Stimulated activated CD8-positive, alpha-beta memory T cell treated with anti-CD3 and anti-CD28 coated beads, Interleukin-2, amount 100 ng/mL, for 48 hours (primary cell): ENCODE measurements at places on chromosomes 2 and 18.
A peak's percentile ranks its signal among the peaks of the same experiment; 100 is the strongest.

DNA sequence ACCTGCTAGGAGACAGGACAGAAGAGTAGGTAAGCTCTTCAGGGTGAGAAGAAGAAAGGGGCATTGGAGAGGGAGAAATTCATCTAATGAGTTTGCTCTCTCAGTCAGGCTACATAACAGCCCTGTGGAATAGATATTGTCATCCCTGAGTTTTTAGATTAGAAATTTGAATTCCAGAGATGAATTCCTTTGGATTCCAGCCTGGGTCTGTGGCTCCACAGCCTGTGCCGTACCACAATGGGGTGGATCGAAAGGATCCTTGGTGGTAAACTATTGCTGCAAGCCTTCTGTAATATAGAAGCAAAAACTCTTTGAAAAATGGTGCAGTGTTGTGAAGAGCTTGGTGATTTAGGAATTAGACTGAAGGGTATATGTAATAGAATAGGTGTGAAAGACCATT, 21.0 kb downstream of the MYO1B start:
- DNase-seq, result no peak

GRCh38 chr2:69789772-69790600, 39.5 kb upstream of the GMCL1 start:
- no peak for DNase-seq

DNA sequence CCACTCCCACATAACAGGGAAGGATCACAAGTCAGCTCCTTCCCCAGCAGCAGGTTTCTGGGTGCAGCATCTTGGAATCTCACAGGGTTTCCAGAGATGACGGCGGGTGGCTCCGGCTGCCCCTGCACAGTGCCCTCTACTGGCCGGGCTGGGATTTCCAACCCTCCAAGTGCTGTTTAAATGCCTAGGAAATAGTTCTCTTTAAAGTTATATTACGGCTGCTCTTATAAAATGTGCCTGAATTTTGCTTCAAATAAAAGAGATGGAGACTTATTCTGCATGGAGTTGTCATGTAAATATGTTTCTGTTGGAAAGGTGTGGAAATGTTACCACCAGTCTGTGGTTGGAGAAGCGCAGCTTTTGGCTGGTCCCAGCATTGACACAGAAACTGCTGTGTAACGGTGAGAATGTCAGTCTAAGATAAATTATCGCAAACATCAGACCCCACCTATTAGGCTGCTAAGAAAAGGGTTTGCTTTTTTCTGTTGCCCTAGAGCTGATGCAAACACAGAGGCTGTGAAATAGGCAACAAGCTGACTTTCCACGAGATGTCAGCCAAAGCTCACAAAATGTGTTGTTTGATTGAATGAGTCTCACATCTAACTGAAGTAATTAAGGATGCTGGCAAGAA, 3.3 kb upstream of the HJURP start:
- peak; percentile 45 for DNase-seq

DNA sequence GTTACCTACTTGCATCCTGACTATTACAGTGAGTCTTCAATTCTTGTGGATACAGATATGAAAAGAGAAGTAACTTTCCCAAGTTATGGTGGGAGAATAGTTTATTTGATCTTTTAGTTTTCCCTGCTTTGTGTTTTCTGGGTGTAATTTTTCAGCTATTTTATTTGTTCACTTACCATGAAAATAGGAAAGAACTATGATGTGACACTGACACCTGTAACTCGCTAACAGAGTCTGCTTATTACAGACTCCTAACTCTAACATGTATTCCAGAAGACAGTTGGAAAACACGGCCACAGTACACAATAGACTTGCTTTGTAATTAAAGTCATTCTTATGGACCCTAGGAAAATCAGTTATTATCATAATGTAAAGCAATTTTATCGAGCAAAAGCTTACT, 323.2 kb downstream of the LRRTM1 start:
- DNase-seq, result no peak

DNA sequence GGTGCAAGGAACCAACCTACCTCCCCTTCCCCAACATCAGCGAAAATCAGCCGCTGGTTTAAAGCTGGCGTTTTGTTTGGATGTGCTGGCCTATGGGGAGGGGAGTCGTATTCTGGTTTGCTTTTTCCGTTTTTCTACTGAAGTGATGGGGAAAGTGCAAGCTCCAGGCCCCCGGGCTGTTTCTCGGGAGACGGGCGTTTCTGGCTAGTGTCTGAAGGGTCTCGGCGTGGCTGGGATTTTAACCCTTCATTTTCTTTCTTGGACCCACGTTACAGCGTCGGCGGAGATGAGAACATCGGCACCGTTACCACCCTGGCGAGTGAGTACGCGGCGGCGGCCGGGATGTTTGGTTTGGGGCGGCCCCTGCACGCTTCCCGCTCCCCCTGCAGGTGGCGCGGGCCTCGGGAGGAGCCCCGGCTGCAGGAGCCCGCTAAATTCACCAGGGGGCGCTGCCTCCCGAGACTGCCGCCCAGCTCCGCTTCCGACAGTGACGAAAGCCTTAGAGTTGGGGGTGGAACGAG, 70.7 kb downstream of the PLB1 start:
- DNase-seq, result peak; percentile 89

DNA sequence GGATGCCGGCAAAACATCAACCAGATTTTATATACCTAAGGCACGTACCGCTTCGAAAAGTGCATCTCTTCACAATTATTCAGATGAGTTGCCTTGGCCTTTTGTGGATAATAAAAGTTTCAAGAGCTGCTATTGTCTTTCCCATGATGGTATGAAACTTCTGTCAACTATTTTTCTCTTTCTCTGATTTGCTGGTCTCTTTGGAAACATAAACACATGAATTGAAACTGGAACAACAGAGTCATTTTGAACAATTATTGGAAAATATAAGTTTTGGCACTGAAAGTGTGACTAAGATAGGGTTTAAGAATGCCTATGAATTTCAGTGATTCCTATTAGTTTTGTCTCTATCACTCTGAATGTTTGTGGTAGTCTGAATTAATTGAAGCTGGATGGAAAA, 109.9 kb downstream of the DPP4 start:
- DNase-seq, result no peak

GRCh38 chr2:31644551-31644950, 63.8 kb upstream of the SRD5A2 start:
- no peak for DNase-seq

GRCh38 chr18:68017385-68017784, 500.9 kb upstream of the DSEL start:
- no peak for DNase-seq

GRCh38 chr18:74819433-74820059, 221.9 kb downstream of the ZNF407 start:
- no peak for DNase-seq

GRCh38 chr2:131519466-131519865, 8.2 kb upstream of the CCDC74A start:
- DNase-seq, result no peak

GRCh38 chr2:14804902-14805301, 172.4 kb downstream of the LRATD1 start:
- DNase-seq, result no peak

- no peak for DNase-seq
Observed at GRCh38 chr2:226300196-226300886, 499.3 kb downstream of the IRS1 start.

GRCh38 chr18:48649231-48649630, 110.4 kb downstream of the CTIF start:
- DNase-seq, result no peak

DNA sequence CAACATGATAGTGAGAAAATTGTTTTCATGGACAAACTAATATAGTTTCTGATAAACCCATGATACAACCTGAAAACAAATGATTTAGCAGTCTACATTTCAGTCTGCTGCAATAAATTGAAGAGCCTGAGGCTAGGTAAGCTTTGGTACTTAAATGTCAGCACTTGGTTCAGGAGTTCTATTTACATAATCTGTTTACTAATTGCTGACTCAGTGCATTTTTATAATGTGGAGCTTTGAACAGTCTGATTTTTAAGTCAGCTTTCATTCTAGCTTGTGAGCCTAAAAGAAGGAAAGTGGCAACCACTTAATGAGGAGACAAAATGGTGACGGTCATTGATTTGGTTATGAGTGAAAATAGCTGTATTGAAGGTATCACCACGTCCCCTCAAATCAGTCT, 488.6 kb downstream of the CPS1 start:
- no peak for DNase-seq

GRCh38 chr2:96895746-96896651, 26.1 kb upstream of the SEMA4C start:
- no peak for DNase-seq

DNA sequence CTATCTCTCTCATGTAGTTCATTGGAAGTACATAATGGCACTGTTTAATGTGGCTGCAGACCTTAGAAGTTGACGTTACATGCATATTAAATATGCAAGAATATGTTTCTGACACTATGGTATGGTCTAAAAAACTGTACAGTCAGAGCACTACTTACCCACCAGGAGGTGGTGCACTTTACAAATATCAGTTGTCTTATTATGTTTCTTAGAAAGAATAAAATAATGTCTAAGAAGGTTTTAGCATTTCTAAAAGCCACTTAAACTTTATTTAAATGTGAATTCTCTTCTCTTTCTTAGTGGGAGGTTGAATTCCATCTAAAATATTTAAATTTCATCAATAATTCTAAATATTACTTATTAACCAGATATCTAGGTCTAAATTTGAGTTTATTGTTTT, 4.3 kb downstream of the TMEFF2 start:
- DNase-seq, result no peak

DNA sequence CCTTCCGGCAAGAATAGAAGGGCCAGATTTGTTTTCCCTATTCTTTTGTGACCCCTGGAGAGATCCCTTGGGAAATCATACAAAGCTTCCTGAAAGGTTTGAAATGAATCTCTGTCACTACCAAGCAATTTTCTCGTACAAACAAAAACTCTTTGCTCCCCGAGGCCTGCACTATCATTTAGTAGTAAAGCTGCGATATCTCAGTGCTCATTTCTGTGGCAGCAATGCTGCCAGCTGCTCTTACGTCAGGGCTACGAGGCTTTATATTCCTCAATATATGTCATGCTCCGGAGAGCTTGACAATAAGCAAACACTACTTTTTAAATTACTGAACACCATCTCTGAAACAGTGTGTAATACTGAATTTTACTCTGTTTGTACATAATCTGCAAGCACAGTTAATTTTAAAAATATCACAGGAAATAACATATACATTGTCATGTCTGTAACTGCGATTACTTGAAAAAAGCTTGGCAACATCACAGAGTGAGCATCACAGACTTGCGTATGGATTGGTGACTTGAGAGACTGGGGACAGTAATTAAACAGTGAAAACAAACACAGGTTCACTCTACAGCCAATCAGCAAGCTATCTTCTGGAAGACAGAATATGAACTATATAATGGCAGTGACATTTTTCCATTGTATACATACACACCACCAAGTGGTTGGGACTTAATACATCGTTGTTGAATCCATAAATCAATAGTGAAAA, 403.3 kb upstream of the NETO1 start:
- no peak for DNase-seq

DNA sequence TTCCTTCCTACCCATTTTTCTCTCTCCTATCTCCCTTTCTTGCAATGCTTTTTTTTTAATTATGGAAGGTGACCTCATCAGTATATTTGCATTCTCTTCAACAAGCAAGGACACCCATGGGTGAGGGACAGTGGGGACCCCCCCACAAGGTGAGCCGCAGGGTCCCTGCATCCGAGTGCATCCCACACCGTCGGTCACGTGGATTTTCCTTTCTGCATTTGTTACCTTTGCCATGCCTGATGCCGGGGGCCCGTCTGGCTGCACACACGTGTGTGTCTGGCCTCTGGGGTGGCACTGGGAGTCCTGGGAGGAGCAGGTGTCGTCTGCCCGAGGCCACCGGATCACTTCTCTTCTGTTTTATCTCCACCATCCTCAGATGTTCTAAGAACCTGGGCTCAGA, 30.1 kb upstream of the SNTG2 start:
- no peak for DNase-seq

DNA sequence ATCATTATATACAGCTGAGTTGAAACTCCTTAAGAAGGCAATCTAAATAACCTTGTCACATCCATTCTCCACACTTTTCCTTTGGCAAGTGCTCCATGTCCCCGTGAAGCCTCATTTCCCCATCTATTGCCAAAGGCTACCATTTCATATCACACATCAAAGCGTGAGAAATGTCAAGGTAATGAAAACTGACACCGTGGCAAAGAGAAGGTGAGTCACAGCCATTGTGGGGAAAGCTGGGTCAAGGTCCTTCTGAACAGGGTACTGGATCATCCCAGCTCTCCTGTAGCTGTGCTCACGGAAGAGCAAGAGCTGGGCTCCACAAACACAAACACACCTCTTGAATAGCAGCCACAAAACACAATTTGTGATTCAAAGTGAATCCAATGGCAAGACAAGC, 58.2 kb upstream of the REG3G start:
- DNase-seq, result no peak

GRCh38 chr2:220334210-220334609, 706.8 kb downstream of the SLC4A3 start:
- no peak for DNase-seq

- no peak for DNase-seq
Observed at GRCh38 chr2:197369228-197369932, 58.8 kb upstream of the ANKRD44 start.

DNA sequence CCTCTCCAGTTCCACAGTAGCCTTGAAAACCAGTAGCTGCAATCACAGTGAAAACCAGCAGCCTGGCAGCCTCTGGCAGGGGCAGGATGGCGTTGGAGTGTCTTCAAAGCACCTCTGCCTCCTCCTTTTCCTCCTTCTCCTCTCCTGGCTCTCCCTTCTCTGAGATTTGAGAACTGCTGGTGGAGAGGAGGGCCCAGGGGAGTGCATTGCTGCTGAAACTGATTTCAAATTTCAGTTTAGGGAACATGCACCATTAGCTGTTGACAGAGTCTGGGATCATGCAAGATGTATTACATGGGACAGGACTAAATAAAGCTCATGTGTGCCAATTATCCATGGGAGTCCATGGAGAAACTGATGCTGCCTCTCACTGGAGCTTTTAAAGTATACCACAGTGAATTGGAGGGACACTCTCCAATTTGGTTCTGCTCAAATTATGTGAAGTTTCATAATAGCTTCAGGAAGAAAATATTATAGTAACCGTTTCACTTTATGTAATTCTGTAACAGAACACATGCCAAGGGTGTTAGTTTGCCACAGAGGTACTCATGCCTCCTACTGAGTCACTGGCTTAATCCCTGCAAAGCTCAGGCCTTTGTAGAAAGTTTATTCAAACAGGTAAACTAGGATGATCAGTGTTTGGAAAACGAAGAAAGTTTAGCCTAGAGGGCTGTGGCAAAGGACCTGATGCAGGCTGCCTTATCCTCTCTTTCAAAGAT, 146.1 kb downstream of the PRPF40A start:
- DNase-seq, result no peak

- no peak for DNase-seq
Observed at GRCh38 chr2:217735899-217736298, 266.9 kb downstream of the TNS1 start.

- no peak for DNase-seq
Observed at GRCh38 chr2:150101947-150102346, 385.5 kb downstream of the RND3 start.
